ENCODE measurements at places on chromosomes 12 and 14.

DNA sequence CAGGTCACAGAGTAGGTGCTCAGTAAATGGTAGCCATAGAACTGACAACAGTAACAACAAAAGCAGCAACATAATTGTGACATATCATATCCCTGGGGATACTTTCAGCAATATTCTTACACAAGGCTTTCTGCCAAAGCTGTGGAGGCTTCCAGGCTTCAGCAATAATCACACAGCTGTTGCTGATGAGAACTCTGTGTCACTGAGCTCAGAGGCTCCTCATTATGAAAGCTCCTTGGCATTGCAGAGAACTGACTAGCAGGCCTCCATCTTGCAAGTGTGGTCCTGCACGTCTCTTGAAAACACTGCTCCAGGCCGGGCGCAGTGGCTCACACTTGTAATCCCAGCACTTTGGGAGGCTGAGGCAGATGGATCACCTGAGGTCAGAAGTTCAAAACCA, 97.3 kb upstream of the BTG1 start:
- DNase-seq: no peak

GRCh38 chr12:69254862-69255261, 15.5 kb downstream of the CPSF6 start:
- DNase-seq: no peak

DNA sequence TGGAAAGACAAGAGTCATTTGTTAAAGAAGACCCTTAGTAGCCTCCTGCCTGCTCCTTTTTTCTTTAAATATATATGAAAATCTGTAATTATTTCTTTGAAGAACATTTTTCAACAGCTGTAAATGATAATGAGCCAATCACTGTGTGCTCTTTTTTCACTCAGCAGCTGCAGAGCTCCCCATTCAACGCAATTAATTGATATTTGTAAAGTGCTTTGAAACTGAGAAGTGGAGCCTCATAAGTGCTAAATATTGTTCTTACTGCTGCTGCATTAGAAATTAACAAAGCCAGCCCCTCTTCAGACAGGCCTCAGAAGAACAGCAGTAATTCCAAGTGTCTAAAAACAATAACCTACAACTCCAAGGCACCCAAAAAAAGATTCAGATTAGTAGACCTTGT, 224.3 kb downstream of the GXYLT1 start:
- DNase-seq: no peak

DNA sequence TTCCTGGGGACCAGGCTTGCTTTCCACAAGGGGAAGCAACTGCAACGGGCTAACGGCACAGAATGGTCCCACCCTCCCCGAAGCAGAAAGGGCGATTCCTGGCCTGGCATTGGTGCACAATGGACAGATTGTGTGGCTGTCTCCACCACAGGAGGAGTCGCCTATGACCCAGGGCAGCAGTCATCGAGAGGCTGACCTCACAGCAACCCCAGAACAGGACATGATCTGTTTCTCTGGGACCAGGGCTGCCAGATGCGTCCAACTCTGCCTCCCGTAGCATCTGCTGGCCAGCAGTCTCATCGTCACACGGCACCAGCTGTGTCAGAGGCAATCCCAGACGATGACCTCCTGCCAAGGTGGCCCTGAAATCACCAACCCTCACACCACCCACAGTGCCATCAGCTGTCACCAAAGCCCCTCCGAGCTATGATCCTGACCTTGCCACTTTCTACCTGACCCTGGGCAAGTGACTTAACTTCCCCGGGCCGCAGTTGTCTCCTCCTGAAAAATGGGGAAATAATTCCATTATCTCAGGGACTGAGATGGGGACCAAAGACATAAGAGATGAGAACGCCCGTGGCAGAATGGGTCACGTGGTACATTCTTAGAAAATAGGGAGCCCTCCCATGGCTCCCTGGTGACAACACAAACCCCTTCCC, 86.7 kb downstream of the CHGA start:
- DNase-seq: no peak

GRCh38 chr14:68577802-68578541, 214.9 kb downstream of the ZFP36L1 start:
- DNase-seq: peak; percentile 42

DNA sequence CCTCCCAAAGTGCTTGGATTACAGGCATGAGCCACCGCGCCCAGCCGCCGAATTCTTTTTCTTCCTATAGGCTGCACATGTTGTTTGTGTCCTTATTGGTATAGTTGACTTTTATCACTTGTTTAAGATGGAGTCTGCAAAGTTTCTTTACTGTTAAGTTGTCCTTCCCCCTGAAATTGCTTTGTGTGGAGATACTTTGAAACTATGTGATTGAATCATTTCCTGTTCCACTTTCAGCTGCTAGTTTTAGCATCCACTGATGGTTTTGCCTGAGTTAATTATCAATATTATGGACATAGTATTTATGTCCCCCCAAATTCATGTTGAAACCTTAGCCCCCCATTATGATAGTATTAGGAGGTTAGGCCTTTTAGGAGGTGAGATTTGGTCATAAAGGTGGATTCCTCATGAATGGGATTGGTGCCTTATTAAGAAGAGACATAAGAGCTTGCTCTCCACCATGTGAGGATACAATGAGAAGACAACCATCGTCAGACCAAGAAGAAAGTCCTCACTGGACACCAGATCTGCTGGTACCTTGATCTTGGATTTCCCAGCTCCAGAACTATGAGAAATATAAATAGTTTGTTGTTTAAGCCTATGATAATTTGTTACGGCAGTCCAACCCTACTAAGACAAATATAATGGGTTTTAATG, 34.9 kb downstream of the PPHLN1 start:
- no peak for DNase-seq

DNA sequence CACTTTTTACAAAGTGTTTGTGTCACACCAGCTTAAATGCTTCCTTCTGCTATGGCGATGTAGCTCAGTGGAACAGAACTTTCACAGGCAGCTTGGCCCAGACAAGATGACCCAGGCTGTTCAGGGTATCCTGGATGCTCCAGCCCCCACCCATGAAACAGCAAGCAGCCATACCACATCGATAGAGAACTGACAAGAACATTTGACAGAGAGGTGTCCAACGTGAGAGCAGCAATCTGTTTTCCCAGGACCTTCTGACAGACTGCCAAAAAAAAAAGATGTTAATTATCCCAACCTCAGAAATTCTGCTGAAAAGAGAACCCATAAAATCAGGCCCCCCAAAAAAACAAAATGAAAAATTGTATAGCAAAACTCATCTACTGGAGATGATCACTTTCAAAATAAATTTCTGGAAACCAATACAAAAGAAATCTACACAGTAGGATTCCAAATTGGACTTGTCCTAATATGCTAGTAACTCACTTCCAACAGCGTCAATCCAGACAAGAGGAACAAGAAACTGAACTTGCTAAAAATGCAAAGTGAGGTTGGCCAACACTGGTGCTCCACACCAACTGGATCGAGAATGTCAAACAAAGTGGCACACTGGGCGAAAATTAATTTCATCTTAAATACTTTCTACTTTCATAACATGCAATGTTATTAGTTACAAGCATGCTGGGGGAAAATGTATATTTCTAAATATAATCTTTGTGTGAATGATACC, 118.8 kb downstream of the DPF3 start:
- DNase-seq: no peak

DNA sequence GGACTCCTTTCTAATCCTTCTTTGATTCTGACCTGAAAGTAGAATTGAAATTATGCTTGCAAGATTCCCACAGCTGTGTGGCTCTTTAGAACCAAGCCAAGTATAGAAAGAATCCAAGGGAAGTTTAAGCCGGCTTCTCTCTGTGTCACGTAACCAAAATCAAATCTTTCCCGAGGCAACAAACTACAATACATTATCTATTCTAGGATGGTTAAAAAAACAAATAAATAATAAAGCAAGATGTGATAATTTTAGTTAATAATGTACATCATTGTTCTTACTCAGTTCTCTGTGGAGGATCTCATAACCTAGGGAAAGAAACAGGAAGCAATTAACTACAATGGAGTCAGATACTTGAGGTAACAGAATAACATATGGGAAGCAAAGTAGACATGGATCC, 78.1 kb upstream of the ST8SIA1 start:
- no peak for DNase-seq
